Inflammatory macrophage treated with lipopolysaccharide for 4 hours (primary cell): ENCODE measurements at places on chromosomes 7 and 10.

- DNase-seq: no peak
Measured at GRCh38 chr7:84177758-84178412, 16.7 kb downstream of the SEMA3A start.

GRCh38 chr10:78589687-78590086 lies 479.1 kb upstream of the ZMIZ1 start:
- no peak for DNase-seq

DNA sequence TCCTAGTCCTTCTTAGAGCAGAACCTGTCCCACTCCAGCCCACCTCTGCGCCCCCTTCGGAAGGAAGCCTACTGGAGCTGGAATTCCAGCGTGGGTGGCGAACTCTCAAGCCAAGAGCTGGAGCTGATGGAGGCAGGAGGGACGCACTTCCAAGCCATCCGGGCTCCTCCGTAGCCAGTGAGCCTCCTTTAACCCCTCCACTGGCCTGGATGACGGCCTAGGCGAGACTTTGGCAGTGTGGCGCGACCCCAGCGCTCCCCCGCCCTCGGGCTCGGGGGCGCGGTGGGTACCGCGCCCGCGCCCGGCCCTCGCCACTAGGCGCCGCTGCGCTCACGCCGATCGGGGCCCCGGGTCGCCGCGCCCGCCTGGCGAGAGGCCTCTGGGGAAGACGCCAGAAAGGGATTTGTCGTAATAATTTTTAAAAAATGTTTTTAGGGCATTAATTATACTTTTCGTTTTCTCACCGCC lies 5.1 kb upstream of the EMX2 start:
- no peak for DNase-seq

DNA sequence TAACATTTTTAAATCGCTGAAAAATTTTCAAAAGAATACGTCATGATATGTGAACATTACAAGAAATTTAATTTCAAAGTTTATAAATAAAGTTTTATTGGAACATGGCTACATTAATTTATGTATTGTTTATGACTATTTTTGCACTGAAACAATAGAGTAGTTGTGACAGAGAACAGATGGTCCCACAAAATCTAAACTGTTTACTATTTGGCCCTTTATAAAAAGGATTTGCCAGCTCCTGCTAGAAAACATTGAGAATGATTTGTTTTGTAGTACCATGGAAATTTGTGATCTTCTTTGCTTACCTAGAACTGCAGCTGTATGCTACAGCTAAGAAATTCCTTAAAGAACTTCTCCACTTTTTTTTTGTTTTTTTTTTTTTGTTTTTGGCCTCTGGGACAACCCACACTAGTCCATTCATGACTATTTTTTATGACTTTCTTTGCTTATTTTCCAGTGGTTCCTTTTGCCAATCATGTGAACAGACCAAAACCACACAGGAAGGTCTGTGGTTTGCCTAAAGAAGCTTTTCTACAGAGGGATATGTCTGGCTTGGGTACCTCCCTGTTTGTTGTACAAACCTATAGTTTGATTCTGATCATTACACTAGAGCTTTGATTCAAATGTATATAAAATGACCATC lies 55.7 kb downstream of the ST7 start:
- DNase-seq: peak; percentile 44

DNA sequence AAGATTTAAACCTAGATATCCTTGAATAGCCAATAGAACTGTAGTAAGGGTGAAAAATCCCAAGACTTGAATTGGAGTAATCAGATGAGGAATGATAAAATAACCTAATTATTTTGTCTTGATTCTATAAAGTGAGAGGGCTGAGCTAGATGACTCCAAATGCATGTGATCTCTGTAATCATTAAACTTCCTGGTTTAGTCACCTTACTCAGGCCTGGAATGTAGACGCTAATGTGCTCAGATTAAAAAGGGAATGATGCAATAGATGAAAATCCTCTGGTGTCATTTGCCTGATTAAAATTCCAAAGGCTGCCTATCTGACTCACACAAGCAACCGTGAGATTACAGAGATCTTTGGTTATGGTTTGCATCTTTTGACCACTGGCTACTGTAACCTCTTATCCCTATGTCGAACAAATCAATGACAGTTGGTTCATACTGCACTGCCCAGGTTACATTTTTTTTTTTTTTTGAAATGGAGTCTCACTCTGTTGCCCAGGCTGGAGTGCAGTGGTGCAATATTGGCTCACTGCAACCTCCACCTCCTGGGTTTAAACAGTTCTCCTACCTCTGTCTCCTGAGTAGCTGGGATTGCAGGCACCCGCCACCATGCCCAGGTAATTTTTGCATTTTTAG lies 2.9 kb upstream of the HKDC1 start:
- peak; percentile 95 for DNase-seq

- no peak for DNase-seq
Measured at GRCh38 chr10:76251841-76252671, 820.6 kb downstream of the LRMDA start.

DNA sequence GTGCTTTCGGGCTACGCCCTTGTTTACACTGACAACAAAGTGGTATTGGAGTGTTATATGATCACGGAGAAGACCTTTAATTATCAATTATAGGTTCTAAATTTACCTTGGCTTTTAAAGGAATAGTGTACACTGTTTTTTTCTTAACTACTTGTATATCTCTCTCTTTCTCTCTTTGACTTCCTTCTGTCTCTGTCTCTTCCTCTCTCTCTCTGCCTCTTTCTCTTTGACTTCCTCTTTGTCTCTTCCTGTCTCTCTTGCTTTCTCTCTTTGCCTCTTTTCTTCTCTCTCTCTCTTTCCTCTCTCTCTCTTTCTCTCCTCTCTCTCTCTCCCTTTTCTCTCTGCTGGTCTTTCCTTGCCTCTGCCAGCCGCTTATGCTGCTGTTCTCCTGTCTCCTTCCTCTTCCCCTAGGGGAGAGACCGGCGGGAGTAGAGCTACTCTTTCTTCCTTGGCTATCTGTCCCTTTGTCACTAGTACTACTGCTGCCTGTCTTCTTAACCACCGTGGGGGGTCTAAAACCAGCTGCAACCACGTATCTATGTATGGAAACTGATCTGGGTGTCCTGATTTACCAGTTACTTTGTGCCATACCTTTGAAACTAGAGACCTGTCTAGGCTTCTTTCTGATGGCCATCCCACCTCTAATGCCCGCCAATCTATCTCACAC lies 36.9 kb upstream of the GSDME start:
- no peak for DNase-seq

DNA sequence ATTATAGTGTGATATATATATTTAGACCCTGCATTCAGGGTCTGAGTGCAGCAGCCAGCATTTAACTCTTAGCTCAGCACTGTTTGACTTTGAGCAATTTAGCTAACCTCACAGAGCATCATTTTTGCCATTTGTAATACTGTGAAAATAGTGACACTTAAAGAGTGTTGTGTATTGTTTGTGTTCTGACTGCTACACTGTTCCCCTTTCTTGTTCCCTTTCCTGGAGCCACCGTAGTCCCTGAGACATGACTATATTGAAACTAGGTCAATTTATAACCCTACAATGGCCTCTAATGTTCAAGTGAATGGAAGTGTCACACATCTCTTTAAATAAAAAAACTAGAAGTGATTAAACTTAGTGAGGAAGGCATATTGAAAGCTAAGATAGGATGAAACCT lies 20.3 kb upstream of the CD36 start:
- DNase-seq: peak; percentile 88

GRCh38 chr10:679556-679955 lies 9.9 kb downstream of the DIP2C start:
- DNase-seq: no peak

DNA sequence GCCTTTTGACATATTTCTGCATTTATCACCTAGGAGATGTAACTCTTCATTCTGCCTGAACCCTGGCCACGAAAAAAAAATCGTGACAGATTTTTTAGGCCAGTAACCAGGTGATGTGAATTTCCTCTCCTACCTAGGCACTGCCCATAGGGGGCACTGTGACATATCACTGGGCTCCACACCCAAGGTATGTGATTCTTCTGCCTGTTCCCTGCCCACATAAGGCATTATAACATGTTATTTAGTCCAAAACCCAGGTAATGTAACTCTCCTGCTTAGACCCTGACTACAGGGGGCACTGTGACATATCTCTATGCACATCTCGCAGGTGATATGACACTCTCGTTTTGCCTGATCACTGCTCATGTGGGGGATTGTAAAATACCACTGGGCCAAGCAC lies 29.5 kb upstream of the ZNF107 start:
- no peak for DNase-seq

- no peak for DNase-seq
Measured at GRCh38 chr10:128713471-128713870, 587.2 kb upstream of the MKI67 start.

- no peak for DNase-seq
Measured at GRCh38 chr10:83820033-83820432, 319.3 kb upstream of the GHITM start.
